ENCODE measurements at places on chromosomes 11 and 22.

DNA sequence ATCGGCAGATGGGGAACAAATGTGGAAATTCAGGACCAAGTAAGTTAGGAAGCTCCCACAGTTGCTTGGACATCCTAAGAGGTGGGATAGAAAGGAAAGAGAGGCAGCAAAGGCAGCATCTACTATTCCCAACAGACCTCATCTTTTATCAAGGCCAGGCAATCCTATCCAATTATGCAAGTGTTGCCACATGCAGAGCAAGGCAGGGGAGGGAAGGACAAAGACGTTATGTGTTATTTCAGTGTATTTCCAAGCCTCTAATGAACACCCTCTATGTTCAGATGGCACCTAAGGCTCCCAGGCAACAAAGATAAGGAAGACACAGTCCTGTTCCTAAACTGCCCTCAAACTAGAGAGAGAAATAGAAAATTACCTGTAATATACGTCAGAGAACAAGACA is 9.2 kb downstream of the TIGD3 start:
- no peak for DNase-seq

DNA sequence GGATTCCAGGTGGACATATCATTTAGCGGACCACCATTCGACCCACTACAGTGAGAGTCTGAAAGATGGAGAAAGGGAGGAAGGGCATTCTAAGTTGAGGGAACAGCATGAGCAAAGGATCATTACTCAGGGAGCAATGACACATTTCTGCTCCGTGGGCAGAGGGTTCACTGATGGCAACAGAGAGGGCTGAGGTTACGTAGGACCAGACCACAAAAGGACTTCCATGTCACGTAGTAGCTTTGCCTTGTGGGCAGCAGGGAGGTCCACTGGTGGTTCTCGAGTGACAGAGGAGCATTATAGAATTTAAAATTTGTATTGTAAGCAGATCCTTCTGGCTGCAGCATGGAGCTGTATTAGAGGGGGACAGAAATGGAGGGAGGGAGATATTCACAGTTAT is 109.7 kb upstream of the NAV2 start:
- DNase-seq: no peak

DNA sequence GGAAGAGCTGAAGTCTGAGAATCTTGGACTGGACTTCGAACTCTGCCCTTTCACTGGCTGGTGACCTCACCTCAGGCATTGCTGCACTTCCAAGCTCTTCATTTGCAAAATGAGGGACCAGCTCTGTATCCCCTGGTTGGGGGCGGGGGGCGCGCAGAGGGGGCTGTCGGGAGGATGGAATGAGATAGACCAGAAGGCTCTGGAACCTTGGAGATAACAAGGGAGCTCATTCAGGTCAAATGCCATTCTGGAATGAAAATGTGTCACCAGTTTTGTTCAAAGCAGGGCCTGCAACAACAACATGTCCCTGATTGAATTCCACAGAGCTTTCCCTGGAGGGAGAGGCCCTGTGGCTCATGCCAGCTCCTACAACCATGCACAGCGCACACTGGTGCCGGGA is 370.5 kb downstream of the MN1 start:
- DNase-seq: no peak

DNA sequence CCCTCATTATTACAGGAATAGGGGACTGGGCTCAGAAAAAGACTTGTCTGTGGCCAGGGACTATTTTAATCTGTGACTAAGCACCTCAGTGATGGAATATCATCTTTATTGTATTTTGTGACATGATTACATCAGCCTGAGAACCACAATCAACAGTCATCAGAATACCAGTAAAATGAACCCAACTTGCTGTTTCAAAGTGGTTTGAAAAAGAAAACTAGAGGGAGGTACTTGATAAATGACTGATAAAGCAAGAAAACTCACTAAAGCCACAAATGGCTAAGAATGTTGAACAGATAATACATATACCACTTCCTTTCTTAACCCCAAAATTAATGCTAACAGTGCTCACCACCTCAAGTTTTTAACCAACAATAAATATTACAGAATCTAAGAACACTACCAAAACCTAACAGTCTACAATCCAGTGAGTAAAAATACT is 155.7 kb downstream of the ATG16L2 start:
- no peak for DNase-seq

GRCh38 chr11:69662806-69663205 is 12.3 kb downstream of the LTO1 start:
- no peak for DNase-seq

DNA sequence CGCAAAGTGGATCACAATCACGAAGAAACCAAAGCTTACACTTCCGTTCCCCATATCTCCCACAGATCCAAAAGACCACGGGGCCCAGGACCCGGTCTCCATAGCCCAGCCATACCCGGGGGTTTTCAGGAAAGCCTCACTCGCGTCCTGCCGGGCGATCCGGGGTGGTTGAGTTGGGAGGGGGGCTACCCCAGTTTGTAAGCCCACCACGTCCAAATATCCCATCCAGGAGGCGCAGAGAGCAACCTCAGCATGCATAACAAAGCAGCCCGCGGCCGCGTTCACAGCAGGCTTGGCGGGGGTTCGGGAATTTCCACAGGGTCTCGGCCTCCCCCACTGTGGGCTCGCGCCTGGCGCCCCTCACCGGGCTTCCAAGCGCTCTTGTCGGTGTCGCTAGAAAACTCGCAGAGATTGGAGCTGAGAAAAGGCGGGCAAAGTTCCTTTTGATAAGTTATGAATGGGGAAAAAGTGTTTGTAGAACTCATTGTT is 9.5 kb downstream of the SDF2L1 start:
- DNase-seq: no peak

GRCh38 chr22:29726512-29727130 is 6.8 kb downstream of the CABP7 start:
- DNase-seq: no peak

DNA sequence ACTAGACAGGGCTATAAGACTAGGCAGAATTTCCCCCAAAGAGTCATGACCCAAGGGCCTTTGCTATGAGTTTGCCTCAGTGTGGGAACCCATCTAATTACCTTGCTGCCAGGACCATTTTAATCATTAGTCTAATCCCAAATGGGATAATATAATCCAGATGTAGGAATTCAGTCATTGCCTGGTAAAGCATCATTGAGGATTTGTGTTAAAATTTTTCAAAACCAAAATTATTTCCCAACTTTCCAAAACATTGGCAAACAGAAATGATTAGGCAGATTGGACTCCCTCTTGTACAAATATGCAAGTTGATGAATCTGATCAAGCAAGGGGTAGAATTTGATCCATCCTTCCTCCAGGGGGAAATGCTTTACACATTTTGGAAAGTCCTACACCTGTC is 16.2 kb upstream of the MMP13 start:
- no peak for DNase-seq

DNA sequence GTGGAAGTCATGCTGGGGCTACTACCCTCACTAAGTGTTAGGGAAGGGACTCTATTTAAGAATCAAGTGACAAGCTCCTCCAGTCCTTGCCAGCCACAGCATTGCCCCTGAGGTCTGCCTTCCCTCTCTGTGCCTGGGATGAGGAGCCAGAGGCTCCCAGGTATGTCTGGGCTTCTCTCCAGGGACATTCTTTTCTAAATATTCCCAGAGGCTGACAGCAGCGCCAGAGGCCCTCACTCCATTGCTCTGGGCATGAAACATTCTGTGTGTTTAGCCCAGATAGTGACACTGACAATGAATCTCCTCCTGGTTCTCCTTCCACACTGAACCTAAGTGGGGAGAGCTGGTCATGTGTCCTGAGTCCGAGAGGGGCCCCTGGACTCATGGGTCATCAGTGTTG is 2.2 kb downstream of the OR51E1 start:
- no peak for DNase-seq

- DNase-seq: no peak
These were observed 59.9 kb downstream of the SLC1A2 start for GRCh38 chr11:35359321-35360054.

GRCh38 chr11:128689591-128689947 is 4.3 kb upstream of the FLI1 start:
- DNase-seq: no peak

DNA sequence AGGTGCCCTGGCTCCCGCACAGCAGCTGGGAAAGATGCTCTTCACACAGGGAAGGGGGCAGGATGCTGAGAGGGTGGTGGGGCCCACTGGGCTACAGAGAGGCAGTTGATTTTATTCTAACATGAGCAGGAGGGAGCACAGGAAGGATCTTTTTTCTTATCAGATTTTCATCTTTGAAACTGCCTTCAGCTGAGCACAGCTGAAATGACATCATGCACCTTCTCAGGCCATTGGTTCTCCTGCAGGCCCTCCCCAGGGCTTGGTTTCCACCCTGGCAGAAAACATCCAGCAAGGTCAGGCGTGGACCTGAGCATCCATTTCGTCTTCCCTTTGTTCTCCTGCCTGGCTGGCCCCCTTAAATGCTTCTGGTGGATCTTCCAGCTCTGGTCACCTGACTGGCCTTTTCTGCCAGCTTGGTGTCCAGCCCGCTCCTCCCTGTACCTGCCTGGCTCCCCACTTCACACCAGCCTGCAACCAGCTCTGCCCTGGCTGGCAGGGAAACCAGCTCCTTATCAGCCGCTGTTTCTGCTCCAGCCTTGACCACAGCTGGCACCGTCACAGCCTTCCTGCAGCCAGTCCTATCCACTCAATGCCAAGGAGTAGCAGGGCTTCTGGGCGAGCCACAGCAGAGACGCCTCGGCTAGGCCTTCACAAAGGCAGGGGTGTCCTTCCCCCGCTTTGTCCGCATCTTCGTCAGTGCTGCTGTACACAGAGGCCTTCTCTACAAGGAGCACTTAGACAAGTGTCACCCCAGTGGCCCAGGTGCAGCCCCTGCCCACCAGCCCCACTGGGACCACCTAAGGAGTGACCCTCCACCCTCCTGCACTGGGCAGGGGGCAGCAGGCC is 36.5 kb downstream of the TOM1 start:
- no peak for DNase-seq

DNA sequence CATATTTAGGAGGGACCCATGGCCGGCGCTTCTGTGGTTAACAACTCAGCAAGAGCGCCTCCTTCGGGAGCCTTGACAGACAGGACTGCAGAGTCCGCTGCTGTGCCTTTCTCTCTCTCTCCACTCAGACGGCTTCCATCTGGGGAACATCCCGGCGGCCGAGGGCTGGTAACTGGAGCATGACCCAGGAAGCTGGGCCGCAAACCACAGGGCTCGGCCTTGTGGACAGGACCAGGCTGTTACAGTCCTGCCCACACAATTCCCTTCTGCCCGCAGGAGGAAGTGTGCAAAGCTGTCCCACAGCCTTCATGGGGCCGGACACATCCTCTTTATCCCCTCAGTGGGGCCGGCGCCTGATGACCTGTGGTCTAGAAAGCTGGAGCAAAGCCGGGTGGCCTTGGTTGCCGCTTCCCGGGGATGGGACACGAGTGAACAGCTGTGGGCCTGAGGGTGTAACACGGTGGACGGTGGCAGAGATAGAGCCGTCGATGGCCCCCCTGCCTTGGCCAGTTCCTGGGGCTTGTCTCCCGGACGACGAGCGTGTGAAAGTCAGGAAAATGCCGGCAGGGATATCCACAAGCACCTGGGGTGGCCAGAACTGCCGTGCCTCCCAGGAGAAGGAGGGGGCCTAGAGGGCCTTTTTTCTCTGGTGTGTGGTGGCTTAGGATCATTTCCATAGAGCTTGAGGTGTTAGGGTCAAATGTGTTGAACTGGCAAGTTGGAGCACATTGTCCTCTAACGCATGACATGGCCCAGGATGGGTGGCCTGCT is 50.1 kb downstream of the FBLN1 start:
- DNase-seq: no peak

DNA sequence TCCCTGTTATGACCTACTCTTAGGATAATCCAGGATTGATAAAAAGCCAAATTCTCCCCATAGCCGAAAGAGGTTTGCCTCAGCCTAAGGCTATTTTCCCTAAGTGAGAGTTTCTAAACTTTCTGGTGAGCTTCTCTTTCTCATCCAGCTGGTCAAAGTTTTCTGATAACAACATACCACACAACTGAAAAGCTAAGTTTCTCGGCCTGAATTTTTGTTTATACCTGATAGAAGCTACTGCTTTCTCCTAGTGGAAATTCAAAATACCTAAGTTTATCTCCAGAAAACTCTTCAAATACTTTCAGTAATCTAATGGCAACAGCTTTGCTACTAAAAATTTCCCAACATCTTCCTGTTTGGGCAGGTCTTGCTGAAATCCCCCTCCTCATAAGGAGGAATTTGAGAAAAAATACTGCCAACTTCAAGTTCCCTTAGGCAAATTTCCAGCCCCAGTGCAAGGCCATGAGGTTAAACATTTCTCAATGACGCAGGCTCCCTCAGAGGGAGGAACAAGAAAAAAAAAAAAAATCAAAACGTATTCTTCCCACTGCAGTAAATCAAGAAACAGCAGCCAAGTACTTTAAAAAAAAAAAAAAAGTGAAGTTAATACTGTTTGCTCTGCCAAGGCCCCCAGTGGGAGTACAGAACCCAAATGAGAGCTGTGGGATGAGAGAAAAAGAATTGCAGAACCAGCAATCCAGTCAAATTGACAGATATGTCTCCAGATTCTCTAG is 127.0 kb downstream of the MRTFA start:
- no peak for DNase-seq

GRCh38 chr11:68125164-68125563 is 4.0 kb upstream of the CHKA start:
- no peak for DNase-seq

GRCh38 chr22:21948824-21949568 is 3.7 kb downstream of the PPM1F start:
- DNase-seq: no peak

DNA sequence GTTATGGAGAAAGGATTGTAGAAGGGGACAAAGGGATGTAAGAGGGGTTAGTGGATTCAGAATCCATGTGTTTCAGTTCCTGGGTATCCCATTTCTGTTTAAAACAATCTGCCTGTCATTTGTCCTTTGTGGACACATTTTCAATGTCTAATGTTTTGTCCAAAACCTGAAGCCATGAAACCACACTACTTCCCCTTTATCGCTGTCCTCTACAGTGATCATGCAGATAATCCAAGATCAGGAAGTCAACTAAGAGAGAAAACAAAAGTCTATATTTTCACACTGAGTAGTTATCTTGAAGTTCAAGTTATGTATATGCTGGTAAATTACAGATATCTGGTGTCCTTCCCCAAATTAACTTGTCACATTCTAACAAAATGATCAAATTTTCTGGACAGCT is 457.0 kb downstream of the NTM start:
- no peak for DNase-seq

- no peak for DNase-seq
These were observed 4.1 kb downstream of the ROBO3 start for GRCh38 chr11:124869331-124869730.

GRCh38 chr11:13944016-13944415 is 18.5 kb upstream of the SPON1 start:
- DNase-seq: no peak

DNA sequence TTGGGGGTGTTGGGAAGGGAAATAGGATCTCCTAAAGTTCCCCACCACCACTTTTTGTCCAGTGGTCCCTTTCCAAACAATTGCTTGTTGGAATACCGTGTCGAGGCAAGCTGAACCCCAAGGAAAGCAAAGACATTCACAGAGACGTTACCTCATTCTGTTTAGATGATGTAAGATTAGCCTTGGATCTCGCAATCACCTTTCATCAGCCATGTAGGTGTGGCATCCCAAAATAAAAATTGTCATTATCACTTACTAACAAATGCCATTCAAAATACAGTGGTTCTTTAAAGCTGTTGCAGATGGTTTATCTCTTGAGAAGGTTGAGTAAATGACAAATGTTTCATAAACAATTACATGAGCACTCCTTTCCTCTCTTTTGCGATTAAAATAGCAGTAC is 86.5 kb upstream of the SLC25A18 start:
- DNase-seq: no peak

- no peak for DNase-seq
These were observed 27.3 kb downstream of the CAPN1 start for GRCh38 chr11:65208785-65209710.

- no peak for DNase-seq
These were observed 21.0 kb upstream of the UVRAG start for GRCh38 chr11:75793966-75794365.

- DNase-seq: peak; percentile 41
These were observed 3.1 kb upstream of the CTSD start for GRCh38 chr11:1766719-1767398.

Measured in RWPE2 (cell line).